Stimulated activated CD4-positive, alpha-beta T cell treated with anti-CD3 and anti-CD28 coated beads, TNF-alpha, amount 100 ng/mL, for 48 hours (primary cell): ENCODE measurements at places on chromosomes 2 and 18.

DNA sequence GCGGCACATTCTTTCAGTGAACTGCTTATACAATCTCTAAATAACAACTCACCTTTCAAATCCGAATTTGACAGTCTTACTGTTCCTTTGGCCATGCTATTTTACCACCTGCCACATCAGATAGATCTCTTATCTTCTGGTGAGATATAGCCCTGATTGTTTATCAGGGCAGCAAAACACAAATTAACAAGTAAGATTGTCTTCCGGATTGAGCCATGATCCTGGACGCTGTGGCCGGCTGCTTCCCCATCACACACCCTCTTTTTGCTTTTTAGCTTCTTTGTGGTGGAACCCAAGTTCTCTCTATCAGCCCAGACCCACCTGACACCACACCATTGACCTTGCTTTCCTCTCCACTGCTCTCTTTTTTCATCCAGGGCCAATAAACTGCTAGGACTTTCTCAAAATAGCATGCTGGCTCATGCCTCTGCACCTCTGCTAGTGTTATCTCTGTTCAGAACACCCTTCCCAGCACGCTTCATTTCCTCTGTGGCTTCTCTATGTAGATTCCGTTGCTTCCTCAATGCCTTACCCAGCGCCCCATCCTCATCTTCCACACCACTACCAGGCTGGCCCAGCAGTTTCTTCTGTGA lies 111.8 kb upstream of the CNTNAP5 start:
- DNase-seq = no peak

GRCh38 chr18:77110400-77110799 lies 22.2 kb downstream of the MBP start:
- no peak for DNase-seq

DNA sequence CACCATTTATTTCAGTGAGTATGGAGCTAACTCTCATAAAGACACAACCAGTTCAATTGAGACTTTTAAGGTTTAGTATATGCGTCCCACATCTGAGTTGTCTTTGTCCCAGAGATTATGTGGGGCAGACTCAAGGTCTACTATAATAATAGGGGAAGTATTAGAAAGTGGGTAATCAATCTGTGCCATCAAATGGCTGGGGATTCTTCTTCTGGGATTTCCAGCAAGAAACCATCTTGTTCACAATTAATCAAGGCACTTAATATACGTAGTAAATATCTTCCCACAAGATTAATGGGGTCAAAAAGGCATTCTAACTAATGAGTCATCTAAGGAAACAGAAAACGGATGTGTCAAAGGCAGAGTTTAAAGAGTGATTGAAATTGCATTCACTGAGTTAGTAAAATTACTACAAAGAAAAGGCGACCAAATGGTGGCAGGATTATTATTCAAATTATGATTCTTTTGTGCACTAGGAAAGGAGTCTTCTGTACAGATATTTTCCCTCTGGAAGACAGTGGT lies 179.8 kb upstream of the REG3G start:
- no peak for DNase-seq

- no peak for DNase-seq
These were observed at the start of gene TMEM163 for GRCh38 chr2:134718817-134719814. TMEM163 (minus strand) TSS chr2:134719000.

GRCh38 chr2:224444021-224444420 lies 42.1 kb upstream of the FAM124B start:
- no peak for DNase-seq

DNA sequence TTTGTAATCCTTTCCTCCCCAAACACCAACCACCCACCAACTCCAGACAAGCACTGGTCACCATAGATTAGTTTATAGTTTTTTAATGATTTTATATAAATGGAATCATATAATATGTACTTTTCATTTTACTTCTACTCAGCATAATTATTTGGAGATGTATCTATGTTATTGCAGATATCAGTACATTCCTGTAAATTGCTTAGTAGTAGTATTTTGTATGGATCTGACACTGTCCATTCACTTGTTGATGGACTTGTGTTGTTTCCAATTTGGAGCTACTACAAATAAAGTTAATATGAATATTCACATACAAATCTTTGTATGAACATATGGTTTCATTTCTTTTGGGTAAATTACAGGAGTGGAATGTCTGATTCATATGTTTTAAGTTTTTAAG lies 31.0 kb downstream of the ZC3H15 start:
- no peak for DNase-seq

GRCh38 chr18:77127769-77128671 lies 4.6 kb downstream of the MBP start:
- no peak for DNase-seq

GRCh38 chr2:64204703-64205102 lies 60.5 kb upstream of the PELI1 start:
- no peak for DNase-seq

DNA sequence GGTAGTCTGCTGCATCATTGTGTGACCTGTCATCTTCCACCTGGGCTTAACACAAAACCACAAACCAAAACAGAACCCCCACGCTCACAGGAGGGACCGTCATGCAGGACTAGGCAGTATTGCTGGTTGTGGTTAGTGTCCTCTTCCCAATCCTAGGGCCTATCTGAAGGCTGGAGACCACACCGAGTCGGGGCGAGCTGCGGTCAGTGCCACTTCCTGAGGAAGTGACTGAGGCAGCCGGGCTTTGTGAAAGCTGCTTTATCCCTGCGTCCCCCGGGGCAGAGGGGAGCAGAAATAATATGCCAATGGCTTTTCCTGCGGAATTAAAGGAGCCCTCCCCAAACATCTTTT lies 22.9 kb downstream of the ZNF532 start:
- DNase-seq = no peak

DNA sequence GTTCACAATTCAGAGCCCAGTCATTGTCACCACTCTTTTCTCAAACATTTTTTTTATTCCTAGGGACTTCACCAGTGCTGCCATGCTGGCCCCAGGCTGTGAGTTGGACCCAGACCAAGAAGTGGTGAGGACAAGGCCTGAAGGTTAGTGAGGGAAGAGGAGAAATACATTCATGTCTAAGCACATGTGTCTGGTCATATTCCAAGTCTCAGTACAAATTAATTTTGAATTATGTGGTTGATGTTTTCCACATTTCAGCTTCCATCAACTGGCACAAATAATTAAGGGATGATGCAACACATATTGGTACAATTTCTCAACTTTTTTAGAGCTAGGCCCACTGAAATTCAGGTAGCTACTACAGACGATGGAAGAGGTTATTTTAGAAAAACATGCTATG lies 106.6 kb upstream of the UPP2 start:
- DNase-seq = no peak

DNA sequence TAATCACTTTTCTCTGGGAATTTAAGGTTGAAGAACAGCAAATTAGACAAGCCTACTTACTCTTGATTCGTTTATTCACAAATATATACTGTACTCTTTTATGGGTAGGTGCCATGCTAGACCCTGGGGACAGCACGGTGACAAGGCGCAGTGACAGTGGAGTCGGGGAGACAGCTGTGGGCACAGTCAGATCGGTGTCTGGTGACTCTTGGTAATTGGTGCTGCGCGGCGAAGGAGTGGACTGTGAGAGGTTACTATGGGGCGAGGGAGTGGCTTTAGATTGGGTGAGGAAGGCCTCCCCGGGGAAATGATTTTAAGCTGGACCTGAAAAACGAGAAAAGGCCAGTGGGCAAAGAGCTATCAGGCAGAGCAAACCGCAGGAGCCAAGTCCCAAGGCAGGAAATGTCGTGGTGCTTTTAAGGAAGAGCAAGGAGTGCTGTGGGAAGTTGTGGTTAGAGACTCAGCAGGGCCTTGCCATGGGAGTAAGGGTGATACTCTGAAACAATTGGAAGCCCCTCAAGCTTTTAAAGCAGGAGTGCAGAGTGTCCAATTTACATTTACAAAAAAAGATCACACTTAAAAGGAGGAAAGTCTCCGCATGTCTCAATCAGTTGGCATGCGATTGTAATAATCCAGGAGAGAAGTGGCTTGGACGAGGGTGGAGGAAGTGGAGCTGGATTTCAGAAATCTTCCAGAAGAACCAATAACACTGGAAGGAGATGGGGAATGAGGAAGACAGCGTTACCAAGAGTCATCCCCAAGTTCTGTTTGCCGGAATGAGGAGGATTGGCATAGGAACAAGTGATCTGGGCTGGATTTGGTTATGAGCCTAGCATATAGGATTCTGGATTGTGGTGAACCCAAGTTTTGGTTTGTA lies 36.1 kb upstream of the TXNDC2 start:
- no peak for DNase-seq

- DNase-seq = no peak
These were observed 1.5 kb downstream of the ERBB4 start for GRCh38 chr2:212536817-212537725.

DNA sequence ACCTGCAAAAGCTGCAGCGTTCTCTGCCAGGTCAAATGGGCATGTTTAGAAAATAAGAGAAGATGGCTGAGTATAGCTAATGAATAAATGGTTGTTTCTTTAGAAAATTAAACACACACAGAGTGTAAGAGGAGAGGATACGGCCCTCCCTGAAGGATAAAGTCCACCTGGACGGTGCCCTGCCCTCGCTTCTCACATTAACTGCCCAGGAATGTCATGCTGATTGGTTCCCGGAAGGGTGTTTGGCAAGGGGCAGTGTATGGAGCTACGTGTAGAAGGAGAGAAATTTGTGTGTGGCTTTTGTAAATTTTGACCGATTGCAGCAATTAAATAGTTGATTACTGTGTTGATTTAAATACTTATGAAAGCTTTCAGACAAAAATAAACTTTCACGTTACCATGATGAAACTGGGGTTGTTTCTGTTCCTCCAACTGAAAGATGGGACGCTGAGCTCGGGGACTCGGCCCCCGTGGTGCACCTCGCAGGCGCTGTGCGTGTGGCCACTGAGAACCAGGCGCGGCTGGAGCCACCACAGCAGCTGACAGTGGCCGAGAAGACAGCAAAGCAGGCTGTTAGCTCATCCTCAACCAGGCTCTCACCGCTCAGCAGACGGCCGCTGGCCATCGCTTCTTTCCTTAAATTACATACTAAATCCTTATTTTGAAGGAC lies 22.7 kb downstream of the MPPE1 start:
- DNase-seq = no peak

DNA sequence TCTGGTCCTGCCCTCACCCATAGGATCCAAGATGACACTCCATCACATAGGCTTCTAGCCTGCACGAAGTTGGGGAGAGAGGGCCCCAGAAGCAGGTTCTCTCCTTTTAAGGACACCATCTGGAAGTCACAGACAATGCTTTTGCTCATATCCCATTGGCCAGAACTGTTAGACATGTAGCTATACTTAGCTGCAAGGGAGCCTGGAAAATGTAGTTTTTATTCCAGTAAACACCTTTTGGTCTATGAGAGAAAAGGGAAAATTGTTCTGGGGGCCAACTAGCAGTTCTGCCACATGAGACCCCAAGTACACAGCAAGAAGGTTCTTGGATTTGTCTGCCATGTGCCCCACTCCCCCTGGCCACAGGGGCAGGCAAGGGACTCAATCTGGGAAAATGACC lies 206.1 kb downstream of the ZFP36L2 start:
- no peak for DNase-seq

DNA sequence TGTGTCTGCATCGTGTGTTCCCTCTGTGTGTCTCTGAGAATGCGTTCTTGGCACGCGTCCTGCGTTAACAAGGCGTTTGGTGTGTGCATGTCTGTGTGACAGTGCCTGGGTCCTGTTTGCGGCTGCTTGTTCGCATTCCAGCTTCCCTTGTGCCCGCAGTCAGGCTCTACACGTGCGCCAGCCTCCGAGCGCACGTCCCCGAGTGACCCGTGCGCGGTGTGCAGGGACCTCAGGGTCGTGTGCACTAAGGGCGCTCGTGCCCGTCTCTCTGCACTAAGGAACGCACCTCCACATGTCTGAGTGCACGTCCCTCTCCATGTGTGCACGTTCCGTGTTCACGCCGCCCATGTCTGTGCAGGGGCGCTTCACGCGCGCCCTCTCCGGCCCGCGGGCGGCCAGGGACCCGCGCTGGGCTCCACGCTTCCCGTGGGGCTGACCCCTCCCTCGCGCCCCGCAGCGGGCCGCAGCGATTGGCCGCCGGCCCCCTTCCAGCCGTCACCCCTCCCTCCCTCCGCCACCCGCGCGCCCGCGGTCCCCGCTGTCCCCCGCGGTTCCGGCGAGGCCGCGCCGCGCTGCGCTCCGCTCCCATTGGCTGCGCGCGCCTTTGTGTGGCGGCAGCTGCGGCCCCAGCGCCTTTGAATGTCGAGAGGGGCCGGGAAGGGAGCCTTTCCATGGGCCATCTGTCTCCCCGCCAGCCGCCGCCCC lies 229.4 kb downstream of the HAUS1 start:
- DNase-seq = no peak
